IMR-90 (cell line): ENCODE measurements at places on chromosomes 5 and 9. TPM values are rescaled to one million over a fixed set of nuclear protein-coding genes. Genes with fewer than 3 reads are reported as not detected.

DNA sequence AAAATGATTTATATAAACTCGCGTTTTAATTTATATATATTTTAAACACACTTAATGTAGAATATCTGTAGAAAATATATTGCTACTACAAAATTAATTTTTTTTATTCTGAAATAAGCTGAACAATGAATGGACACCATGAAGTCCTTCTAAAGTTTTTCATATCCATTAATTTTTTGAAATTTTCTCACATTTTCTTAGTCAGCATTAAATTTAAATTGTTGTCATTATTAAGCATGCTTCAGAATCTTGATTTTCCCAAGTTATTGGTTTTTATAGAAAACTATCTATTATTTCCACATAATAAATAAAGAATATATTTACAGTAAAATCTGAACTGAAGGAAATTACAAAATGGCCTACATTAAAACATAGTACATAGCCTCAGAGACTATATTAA is 1314.9 kb upstream of the CDH6 start:
- no peak for DNase-seq

GRCh38 chr9:134058716-134059115 is 9.1 kb downstream of the BRD3 start:
- DNase-seq, result peak; percentile 9

GRCh38 chr9:128399861-128400260 is 20.8 kb upstream of the CERCAM start:
- no peak for DNase-seq

DNA sequence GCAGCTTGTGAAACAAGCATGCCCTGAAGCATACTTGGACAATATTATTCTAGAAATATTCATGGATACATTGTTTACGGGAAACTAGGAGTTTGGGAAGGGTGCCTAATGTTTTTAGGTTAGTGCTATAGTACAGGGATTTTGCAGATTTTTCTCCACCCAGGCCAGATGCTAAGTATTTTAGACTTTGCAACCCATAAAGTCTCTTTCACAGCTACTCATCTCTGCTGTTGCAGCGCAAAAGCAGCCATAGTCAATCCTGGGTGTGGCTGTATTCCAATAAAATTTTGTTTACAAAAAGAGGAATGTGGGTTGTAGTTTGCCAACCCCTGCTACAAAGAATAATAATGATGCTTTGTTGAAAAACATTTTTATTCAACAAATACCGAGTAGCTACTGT is 106.2 kb downstream of the CEMIP2 start:
- no peak for DNase-seq

DNA sequence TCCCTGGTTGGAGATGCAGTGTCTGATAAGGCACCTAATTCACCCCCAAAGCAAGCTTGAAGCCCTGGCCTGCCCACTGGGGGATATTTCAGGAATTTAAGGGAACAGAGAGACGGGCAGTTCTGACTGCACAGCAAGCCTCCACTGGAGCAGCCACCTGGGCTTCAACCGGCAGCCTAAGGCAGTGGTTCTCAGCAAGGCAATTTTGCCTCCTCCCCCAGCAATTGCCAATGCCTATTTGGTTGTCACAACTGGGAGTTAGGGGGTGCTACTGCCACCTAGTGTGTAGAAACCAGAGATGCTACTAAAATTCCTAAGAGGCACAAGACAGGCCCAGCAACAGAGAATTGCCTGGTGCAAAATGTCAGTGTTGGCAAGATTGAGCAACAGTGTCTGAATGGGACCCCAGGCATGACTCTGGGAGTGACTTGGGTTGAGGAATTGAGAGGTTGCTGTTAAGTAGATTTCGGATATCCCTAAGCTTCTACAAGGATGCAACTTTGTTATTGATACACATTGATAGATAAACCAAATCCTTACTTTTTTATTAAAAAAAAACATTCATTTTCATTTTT is 58.7 kb upstream of the CTSL start:
- no peak for DNase-seq

DNA sequence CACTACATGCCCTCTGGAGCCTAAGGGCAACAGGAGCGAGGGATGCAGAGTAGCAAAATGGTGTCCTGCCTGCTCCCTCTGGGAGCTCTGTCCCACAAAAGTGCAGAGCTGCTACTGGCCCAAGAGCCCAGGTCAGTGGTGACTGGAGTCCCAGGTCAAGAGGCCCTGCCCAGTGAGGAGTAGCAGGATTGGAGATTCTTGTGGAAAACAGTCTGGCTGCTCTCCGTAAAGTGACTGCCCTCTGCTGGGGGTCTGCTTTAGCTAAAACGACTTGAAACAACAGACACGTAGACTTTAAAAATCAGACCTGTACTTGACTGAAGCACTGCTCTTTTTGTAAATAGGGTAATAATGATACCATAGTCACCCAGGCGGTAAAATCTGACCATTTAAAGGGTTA is 917.0 kb downstream of the MAT2B start:
- DNase-seq, result peak; percentile 30

- no peak for DNase-seq
Measured at GRCh38 chr5:39190311-39191102, 28.9 kb downstream of the FYB1 start.

GRCh38 chr9:72006501-72006900 is 53.9 kb downstream of the C9orf57 start:
- DNase-seq, result peak; percentile 31

GRCh38 chr5:53678981-53679660 is 118.7 kb downstream of the NDUFS4 start:
- DNase-seq, result peak; percentile 49

- peak; percentile 34 for DNase-seq
Measured at GRCh38 chr5:57986761-57987341, 473.0 kb downstream of the PLK2 start.

GRCh38 chr5:136484808-136485325 is 119.5 kb upstream of the TRPC7 start:
- no peak for DNase-seq

DNA sequence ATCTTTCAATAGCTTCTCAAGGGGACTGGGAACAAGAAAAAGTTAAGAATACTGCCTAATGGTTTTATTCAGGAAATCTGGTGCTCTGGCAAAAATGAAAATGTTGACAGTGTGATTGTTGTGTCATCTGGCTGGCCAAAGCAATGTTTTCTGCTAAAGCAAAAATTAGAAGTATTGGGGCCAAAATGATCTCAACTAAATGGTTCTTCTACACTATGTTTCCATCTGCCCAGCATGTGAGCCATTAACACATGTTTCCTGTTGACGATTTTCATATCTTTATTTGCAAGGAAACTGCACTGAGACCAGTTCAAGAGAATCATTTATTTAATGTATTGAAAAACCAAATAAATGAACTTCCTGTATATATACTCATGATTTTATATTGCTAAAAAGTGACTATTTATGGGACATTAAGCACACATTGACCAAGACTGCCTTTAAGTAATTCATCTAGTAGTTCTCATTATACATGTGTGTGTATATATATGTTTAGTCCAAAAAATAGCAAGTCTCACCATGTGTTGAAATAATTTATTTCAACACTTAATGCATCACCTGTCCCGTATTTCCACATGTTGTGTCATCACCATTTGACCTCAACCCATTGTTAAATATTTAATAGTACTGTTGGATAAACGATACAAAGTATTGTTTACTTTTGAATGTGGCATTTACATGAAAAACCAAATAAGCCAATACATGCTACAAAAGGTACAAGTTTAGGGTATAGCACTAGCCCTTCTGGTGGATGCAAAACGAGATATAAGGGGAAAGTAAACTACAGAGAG is 7.5 kb upstream of the FST start:
- DNase-seq, result no peak

GRCh38 chr9:137411645-137412380 is 11.1 kb downstream of the EXD3 start:
- DNase-seq, result peak; percentile 94

- no peak for DNase-seq
Measured at GRCh38 chr9:134902936-134903335, 14.8 kb downstream of the FCN1 start.

The IFNA14 gene
- total RNA-seq, result not detected in 2 replicates

The CDX1 gene
- 0.18 TPM in 1 of 2 replicates, not detected in the other for total RNA-seq

The BTNL3 gene
- not detected in 2 replicates for total RNA-seq

The PCDHGA3 gene
- total RNA-seq, result 1.4 and 1.7 TPM in 2 replicates

The CATSPER3 gene
- total RNA-seq, result under 0.01 TPM in 1 of 2 replicates, not detected in the other

The CMYA5 gene
- total RNA-seq, result 0.83 and 0.90 TPM in 2 replicates

The CAMK2A gene
- under 0.01 and 0.18 TPM in 2 replicates for total RNA-seq

The HOMER1 gene
- total RNA-seq, result 6.8 and 6.9 TPM in 2 replicates

The AIF1L gene
- 0.18 and 0.28 TPM in 2 replicates for total RNA-seq

The CCL27 gene
- total RNA-seq, result 0.18 TPM in 1 of 2 replicates, not detected in the other

The DNLZ gene
- total RNA-seq, result 2.0 and 6.1 TPM in 2 replicates
